T-cell (primary cell): ENCODE measurements at places on chromosomes 6 and 20. TPM values are rescaled to one million over a fixed set of nuclear protein-coding genes. Genes with fewer than 3 reads are reported as not detected.

The SCRT2 gene
- total RNA-seq = not detected

The FNDC11 gene
- 1.0 TPM for total RNA-seq

The SLC22A23 gene
- total RNA-seq = 14.8 TPM

The SLC12A5 gene
- total RNA-seq = not detected

The ATP6V1G2 gene
- 4.8 TPM for total RNA-seq

DNA sequence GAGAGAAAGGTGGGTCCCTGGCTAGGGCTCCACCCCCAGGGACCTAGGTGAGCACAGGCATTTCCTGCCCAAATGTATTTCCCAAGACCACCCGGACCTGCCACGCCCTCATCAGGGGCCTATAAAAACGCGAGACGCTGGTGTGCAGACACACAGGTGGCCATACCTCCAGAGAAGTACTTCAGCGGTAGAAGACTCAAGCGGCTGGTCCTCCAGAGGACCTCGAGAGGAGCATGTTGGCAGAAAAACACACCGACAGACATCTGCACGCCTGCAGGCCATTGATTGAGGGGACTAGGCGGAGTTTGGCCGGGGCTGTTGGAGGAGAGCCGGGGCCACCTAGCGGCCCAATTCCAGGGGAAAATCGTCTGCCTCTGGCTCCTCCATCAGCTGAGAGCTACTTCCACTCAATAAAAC lies 695.8 kb upstream of the MMS22L start:
- DNase-seq = no peak
- no peak overlapping the region for H3K4me3 ChIP-seq
- H3K27ac ChIP-seq = no peak overlapping the region

- no peaks in the 10 kb centered on the region for H3K36me3 ChIP-seq
- DNase-seq = no peak
- H3K27ac ChIP-seq = no peak overlapping the region
- H3K4me1 ChIP-seq = no peaks in the 10 kb centered on the region
- no peak overlapping the region for H3K4me3 ChIP-seq
Measured at GRCh38 chr6:164889980-164890379, 419.4 kb downstream of the C6orf118 start.

- H3K27me3 ChIP-seq = peaks cover 36% of the 10 kb centered on the region
- H3K36me3 ChIP-seq = no peaks in the 10 kb centered on the region
- no peak overlapping the region for H3K27ac ChIP-seq
- peak overlapping the region; percentile 89 for H3K4me3 ChIP-seq
- peaks cover 76% of the 10 kb centered on the region for H3K4me1 ChIP-seq
- no peak for DNase-seq
Measured at GRCh38 chr6:6002848-6003620, 3.7 kb downstream of the NRN1 start.

- H3K27ac ChIP-seq = peak overlapping the region; percentile 87
- H3K4me3 ChIP-seq = peak overlapping the region; percentile 42
- no peaks in the 10 kb centered on the region for H3K36me3 ChIP-seq
- H3K4me1 ChIP-seq = peaks cover 47% of the 10 kb centered on the region
- DNase-seq = peak; percentile 98
- no peaks in the 10 kb centered on the region for H3K27me3 ChIP-seq
Measured at GRCh38 chr6:159106627-159107241, 61.9 kb upstream of the TAGAP start.

DNA sequence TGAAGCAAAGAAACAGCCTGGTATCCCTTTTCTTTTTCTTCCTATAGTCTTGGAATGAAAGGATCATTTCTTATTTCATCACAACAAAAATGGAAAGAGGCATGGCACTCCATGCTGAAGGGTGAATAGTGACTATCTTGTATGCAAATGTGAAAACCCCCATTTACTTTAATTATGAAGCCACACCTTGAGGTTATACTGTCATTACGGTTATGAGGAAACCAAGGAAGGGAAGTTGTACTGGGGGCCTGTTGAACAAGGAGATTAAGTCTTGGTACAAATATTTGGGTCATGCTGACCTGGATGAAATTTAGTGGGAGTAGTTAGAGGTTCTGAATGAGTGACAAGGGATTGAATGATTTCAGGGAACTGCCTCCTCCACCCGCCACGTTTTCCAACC lies 8.7 kb upstream of the STXBP5 start:
- H3K4me1 ChIP-seq = peaks cover 3% of the 10 kb centered on the region
- no peak overlapping the region for H3K4me3 ChIP-seq
- no peaks in the 10 kb centered on the region for H3K27me3 ChIP-seq
- no peak overlapping the region for H3K27ac ChIP-seq
- DNase-seq = no peak

GRCh38 chr6:25130518-25130917 lies 148.7 kb upstream of the CARMIL1 start:
- H3K27ac ChIP-seq = no peak overlapping the region
- DNase-seq = no peak
- no peaks in the 10 kb centered on the region for H3K27me3 ChIP-seq
- no peak overlapping the region for H3K4me3 ChIP-seq

DNA sequence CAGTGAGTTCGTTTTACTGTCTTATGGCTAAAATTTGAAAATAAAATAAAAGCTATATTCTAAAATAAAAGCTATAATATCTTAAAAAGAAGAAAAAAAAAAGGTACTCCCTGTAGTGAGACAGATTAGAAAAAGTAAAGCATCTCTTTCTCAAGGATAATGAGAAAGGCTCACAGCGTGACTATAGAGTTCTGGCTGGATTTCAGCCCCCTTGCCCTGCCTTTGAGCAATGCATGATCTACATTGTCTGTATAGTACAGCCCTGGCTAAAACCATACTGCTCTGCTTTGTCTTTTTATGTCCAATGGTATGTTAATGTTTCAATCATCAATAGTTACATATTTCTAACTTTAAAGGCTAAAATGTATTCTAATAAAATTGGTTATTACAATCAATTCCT lies 91.2 kb downstream of the PRSS35 start:
- no peak for DNase-seq
- H3K27ac ChIP-seq = no peak overlapping the region
- no peaks in the 10 kb centered on the region for H3K4me1 ChIP-seq
- H3K27me3 ChIP-seq = no peaks in the 10 kb centered on the region
- H3K4me3 ChIP-seq = no peak overlapping the region
